HL-60 (cell line): ENCODE measurements at places on chromosomes 1 and 21.

DNA sequence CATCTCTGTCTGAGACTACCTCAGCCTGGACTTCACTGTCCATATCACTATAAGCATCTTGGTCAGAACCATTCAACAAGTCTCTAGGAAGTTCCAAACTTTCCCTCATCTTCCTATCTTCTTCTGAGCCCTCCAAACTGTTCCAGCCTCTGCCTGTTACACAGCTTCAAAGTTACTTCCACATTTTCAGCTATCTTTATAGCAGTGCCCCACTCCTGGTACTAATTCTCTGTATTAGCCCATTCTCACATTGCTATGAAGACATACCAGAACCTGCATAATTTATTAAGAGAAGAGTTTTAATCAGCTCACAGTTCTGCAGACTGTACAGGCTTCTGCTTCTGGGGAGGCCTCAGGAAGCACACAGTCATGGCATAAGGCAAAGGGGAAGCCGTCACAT, 15.7 kb upstream of the DPH5 start:
- DNase-seq: no peak

- no peak for DNase-seq
Measured at GRCh38 chr1:54314696-54315095, 91.5 kb downstream of the SSBP3 start.

DNA sequence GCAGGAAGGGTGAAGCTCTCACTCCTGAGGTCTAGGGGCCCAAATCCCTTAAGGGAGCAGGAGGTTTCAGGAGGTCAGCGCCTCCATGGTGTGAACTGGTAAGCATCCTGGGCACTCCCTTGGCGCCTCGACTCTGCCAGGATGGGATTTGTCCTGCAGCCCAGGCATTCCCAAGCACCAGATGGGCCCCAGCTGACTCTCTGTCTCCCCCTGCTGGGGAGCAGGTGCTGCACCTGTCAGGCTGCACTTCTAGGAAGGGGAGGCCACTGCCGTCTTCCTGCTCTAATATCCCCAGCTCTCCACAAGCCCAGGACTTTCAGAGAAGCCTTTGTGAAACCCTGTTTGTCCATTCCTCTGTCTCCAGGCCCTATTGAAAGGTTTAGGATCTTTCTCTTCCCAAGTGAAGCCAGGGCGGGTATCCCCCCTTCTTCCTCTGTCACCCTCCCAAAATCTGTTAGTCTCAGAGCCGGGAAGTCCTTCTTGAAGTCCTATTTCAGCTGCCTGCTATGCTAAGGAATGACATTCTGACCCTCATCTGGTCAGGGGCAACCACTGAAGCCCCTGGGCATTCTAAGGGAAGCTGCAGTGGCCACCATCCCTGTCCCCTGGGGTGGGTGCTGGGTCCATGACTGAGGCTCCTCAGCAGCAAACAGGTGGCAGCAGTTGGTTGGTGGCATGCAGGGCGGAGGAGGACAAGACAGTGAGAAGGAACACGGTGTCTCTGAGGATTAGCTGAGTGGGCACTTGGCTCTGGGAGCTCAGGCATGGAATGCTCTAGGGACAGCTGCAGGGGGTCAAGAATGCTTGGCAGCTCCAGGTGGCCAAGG, 3.2 kb downstream of the MYBPH start:
- DNase-seq: peak; percentile 59

GRCh38 chr1:94792473-94793295, 27.5 kb upstream of the SLC44A3 start:
- peak; percentile 64 for DNase-seq
